Astrocyte (in vitro differentiated cells and primary cell): ENCODE measurements at places on chromosomes 7 and 10. TPM values are rescaled to one million over a fixed set of nuclear protein-coding genes. Genes with fewer than 3 reads are reported as not detected.

- peaks cover 6% of the 10 kb centered on the region for H3K36me3 ChIP-seq
- peak overlapping the region; percentile 87 for H3K27ac ChIP-seq
- peaks cover 41% of the 10 kb centered on the region for H3K4me1 ChIP-seq
- DNase-seq, result peak; percentile 91
- H3K27me3 ChIP-seq, result no peaks in the 10 kb centered on the region
- no peak overlapping the region for H3K4me3 ChIP-seq
Measured at GRCh38 chr10:79266543-79267312, 80.5 kb upstream of the PPIF start.

- no peaks in the 10 kb centered on the region for H3K36me3 ChIP-seq
- peaks cover 31% of the 10 kb centered on the region for H3K27me3 ChIP-seq
- no peak overlapping the region for H3K27ac ChIP-seq
- H3K4me3 ChIP-seq, result no peak overlapping the region
- DNase-seq, result no peak
Measured at GRCh38 chr10:14639637-14640036, 135.1 kb downstream of the FAM107B start.

- H3K36me3 ChIP-seq, result peaks cover 4% of the 10 kb centered on the region
- H3K27me3 ChIP-seq, result no peaks in the 10 kb centered on the region
- H3K4me3 ChIP-seq, result no peak overlapping the region
- no peak overlapping the region for H3K27ac ChIP-seq
- H3K4me1 ChIP-seq, result peaks cover 28% of the 10 kb centered on the region
Measured at GRCh38 chr10:61970182-61971002, 68.9 kb downstream of the ARID5B start.

GRCh38 chr10:126108693-126109092, 212.3 kb downstream of the FANK1 start:
- H3K4me1 ChIP-seq, result peaks cover 9% of the 10 kb centered on the region
- no peak for DNase-seq
- no peak overlapping the region for H3K27ac ChIP-seq
- peaks cover 38% of the 10 kb centered on the region for H3K36me3 ChIP-seq
- no peaks in the 10 kb centered on the region for H3K27me3 ChIP-seq
- no peak overlapping the region for H3K4me3 ChIP-seq

GRCh38 chr10:65030263-65030662, 1509.1 kb downstream of the REEP3 start:
- H3K36me3 ChIP-seq, result no peaks in the 10 kb centered on the region
- H3K4me3 ChIP-seq, result no peak overlapping the region
- H3K27me3 ChIP-seq, result no peaks in the 10 kb centered on the region
- no peaks in the 10 kb centered on the region for H3K4me1 ChIP-seq
- H3K27ac ChIP-seq, result no peak overlapping the region
- no peak for DNase-seq

DNA sequence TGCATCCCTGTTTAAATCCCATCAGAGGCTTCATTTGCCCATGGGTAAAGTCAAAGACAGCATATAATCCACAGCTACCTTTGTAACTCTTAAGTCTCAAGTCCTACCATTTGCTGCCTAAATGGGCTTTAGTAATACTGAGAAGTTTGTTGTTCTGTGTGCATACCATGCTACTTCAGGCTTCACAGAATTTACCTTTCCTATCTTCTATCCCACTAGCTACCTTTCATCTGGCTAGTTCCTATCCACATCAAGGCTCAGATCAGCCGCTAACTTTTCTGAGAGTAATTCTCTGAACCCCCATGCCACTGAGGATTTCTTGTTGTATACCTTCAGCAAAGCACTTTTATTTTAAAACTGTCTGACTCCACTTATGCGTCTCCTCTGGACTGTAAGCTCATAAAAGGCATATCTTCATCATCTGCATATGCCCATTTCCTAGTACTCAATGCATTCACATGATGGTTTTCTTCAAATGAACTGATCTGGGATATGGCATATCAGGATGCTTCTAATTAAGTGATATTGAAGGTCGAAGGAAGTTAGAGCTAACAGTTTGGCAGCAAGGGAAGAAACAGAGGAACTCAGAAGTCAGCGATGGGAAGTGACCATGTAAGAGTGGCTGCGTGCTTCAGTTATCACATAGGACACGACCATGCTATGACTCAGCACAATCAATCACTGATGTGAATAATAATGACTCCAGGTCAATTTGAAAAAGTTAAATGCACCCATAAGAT, 283.9 kb upstream of the DKK1 start:
- H3K27ac ChIP-seq, result no peak overlapping the region
- H3K4me3 ChIP-seq, result no peak overlapping the region
- H3K27me3 ChIP-seq, result no peaks in the 10 kb centered on the region
- H3K4me1 ChIP-seq, result peaks cover 3% of the 10 kb centered on the region
- DNase-seq, result no peak
- H3K36me3 ChIP-seq, result no peaks in the 10 kb centered on the region

DNA sequence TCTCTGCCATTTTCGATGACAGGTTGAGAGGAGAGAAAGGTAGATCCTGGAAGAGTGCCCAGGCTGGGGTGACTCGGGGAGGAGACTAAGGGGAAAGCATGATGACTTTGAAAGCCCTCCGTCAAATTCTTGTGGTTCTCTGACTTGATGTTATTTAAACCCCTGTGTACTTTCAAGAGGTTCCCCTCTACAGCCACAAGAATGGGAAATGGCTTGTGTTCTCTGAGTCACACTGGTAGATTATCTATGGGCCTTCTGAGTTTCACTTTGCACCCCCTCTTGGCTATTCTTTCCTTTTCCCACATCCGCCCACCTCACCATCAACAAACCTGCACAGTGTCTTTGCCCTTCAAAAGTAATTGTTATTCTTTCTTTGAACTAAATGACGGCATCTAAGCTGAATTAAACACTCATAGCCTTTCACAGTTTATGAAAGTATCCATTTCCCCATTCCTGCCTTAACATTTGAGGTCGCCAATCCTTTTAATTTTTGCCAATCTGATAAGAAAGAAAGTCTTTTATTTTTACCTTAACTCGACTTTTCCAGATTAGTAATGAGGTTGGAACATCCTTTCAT, 24.1 kb downstream of the PRF1 start:
- H3K36me3 ChIP-seq, result no peaks in the 10 kb centered on the region
- peaks cover 33% of the 10 kb centered on the region for H3K4me1 ChIP-seq
- no peak overlapping the region for H3K4me3 ChIP-seq
- H3K27ac ChIP-seq, result peak overlapping the region; percentile 72
- DNase-seq, result peak; percentile 99

DNA sequence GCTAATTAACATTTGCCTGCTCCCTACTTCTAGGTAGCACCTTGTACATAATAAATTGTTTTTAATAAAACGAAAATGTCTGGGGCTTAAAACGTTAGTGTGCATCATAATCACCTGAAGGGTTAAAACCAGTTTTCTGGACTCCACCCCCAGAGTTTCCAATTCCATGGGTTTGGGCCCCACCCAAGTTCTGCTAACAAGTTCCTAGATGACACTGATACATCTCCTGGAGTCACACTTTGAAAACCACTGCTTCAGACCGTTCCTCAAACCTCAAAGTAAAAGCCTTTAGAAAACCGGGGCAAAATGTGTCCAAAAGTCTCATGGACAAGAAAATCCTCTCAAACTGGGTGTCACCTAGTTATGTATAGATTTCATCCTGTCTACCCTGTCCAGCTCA, 9.3 kb downstream of the OSBPL3 start:
- no peaks in the 10 kb centered on the region for H3K36me3 ChIP-seq
- H3K4me1 ChIP-seq, result peaks cover 42% of the 10 kb centered on the region
- no peaks in the 10 kb centered on the region for H3K27me3 ChIP-seq

- H3K27me3 ChIP-seq, result no peaks in the 10 kb centered on the region
- no peak overlapping the region for H3K27ac ChIP-seq
- H3K36me3 ChIP-seq, result no peaks in the 10 kb centered on the region
- peaks cover 44% of the 10 kb centered on the region for H3K4me1 ChIP-seq
- no peak for DNase-seq
Measured at GRCh38 chr7:42193471-42194129, 43.4 kb downstream of the GLI3 start.

DNA sequence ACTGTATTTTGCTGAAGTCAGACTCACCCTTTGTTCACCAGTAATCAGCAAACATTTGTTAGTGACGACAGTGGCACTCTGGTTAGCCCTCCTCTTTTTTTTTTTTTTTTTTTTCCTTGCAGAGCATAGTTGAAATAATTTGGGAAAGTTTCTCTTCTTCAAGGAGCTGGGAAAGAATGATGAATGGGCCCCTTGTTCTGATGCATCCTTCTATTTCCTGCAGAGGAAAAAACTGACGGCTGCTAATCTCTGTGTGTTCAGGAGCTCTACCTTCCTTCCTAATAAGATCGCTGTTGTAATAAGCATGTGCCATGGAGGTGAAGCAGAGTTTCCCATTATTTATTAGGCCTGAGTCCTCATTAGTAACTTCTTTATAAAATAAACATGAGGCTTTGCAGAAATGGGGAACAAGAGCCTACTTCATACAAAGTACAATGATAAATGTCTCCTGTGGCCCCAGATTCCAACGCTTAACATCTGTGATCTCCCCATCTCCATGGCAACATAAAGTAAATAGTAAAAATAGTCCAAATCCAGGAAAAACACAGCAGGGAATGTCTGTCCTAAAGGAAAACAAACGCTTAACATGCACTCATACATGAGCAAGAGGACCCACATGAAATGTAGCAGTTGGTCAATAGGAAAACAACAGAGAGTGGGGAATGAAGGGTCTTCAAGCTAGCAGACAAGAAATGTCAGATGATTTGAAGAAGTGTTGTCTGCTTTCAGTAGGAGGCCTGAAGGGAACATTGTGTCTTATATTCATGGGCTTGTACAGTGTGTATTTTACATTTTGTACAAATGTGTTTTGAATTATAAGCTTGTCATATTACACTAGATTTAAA, 59.1 kb upstream of the CALD1 start:
- peak overlapping the region; percentile 75 for H3K27ac ChIP-seq
- H3K36me3 ChIP-seq, result no peaks in the 10 kb centered on the region
- H3K27me3 ChIP-seq, result no peaks in the 10 kb centered on the region
- DNase-seq, result peak; percentile 77
- no peak overlapping the region for H3K4me3 ChIP-seq

GRCh38 chr10:35423505-35424306, 87.4 kb downstream of the CCNY start:
- no peak overlapping the region for H3K4me3 ChIP-seq
- peak overlapping the region; percentile 94 for H3K27ac ChIP-seq
- H3K27me3 ChIP-seq, result no peaks in the 10 kb centered on the region

- peak; percentile 52 for DNase-seq
- no peaks in the 10 kb centered on the region for H3K27me3 ChIP-seq
- H3K36me3 ChIP-seq, result no peaks in the 10 kb centered on the region
- no peak overlapping the region for H3K27ac ChIP-seq
Measured at GRCh38 chr7:46233585-46234329, 312.7 kb upstream of the IGFBP3 start.

Gene CALHM3
- not detected in 2 replicates for total RNA-seq

Gene ADAM22
- 1.5 and 2.2 TPM in 2 replicates for total RNA-seq

Gene FAM180A
- not detected in 2 replicates for total RNA-seq

Gene UCMA
- total RNA-seq, result not detected in 2 replicates

Gene CPA5
- not detected in 2 replicates for total RNA-seq

Gene AKR1C3
- 0.43 and 1.0 TPM in 2 replicates for total RNA-seq
